ENCODE measurements at places on chromosomes 2 and 18.

DNA sequence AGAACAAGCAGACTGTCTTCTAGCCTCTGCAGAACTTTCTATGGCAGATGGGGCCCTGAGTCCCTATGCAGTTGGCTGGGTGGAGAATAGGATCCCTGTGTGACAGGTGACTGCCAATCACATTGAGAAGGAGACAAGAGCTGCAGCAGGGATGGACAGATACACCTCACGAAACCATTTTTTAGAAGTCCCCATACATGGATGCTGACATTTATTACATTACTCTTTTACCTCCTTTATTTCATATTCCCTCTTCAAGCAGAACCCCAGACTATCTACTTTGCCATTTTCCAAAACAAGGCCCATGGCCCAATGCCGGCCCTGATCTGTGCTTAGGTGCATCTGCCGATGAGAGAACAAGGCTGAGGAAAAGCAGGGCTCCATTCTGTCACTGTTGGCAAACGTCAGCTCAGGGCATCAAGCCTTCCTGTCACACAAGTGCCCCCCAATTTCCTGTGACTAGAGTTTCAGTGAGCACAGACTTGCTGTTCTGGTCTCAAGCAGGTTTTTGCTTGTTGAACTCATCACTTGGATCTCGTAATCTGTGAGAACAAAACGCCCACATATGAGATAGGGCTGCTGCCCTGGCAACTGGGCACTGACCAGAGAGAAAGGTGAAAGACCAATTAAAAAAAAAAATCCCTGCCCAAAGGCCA lies 35.8 kb downstream of the LOXHD1 start:
- no peak for DNase-seq
- no peak overlapping the region for H3K4me3 ChIP-seq
- no peaks in the 10 kb centered on the region for H3K36me3 ChIP-seq

GRCh38 chr2:58336416-58336815 lies 95.3 kb upstream of the FANCL start:
- H3K27me3 ChIP-seq: no peaks in the 10 kb centered on the region
- H3K36me3 ChIP-seq: no peaks in the 10 kb centered on the region
- no peaks in the 10 kb centered on the region for H3K4me1 ChIP-seq
- no peak for DNase-seq
- no peak overlapping the region for H3K27ac ChIP-seq
- no peak overlapping the region for H3K4me3 ChIP-seq

GRCh38 chr18:4831127-4831526 lies 365.9 kb downstream of the AKAIN1 start:
- no peaks in the 10 kb centered on the region for H3K4me1 ChIP-seq
- H3K36me3 ChIP-seq: no peaks in the 10 kb centered on the region
- no peak overlapping the region for H3K27ac ChIP-seq
- H3K27me3 ChIP-seq: no peaks in the 10 kb centered on the region
- H3K4me3 ChIP-seq: no peak overlapping the region
- DNase-seq: no peak

- H3K27me3 ChIP-seq: no peaks in the 10 kb centered on the region
- H3K27ac ChIP-seq: no peak overlapping the region
- no peaks in the 10 kb centered on the region for H3K36me3 ChIP-seq
- no peak overlapping the region for H3K4me3 ChIP-seq
These were observed 12.8 kb upstream of the CCDC85A start for GRCh38 chr2:56170988-56171387.

DNA sequence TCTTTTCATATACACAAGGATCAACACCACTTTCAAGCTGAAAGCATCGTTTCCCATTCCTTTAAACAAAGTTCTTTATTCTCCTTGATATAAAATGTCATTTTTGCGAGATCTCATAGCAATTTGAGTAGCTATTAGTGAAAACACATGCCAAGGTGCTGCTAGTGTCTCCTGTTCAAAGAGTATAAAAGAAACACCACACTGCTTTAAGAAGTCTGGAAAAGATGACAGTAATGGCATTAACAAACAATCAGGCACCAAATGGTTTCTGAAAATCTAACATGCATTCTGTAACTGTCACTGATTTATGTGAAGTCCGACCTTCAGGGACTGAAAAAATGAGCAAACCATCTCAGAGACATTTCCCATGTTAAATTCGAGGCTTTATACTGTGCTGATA lies 2.4 kb downstream of the CCBE1 start:
- DNase-seq: no peak
- no peak overlapping the region for H3K27ac ChIP-seq
- H3K27me3 ChIP-seq: peaks cover 64% of the 10 kb centered on the region
- H3K4me1 ChIP-seq: peaks cover 27% of the 10 kb centered on the region
- no peaks in the 10 kb centered on the region for H3K36me3 ChIP-seq

GRCh38 chr2:4618141-4618540 lies 914.8 kb downstream of the DCDC2C start:
- no peak overlapping the region for H3K4me3 ChIP-seq
- no peaks in the 10 kb centered on the region for H3K36me3 ChIP-seq
- H3K27me3 ChIP-seq: no peaks in the 10 kb centered on the region
- DNase-seq: no peak

GRCh38 chr2:53510401-53510800 lies 257.2 kb upstream of the CHAC2 start:
- DNase-seq: no peak
- no peaks in the 10 kb centered on the region for H3K36me3 ChIP-seq
- H3K27me3 ChIP-seq: no peaks in the 10 kb centered on the region
- H3K4me3 ChIP-seq: no peak overlapping the region
- H3K27ac ChIP-seq: no peak overlapping the region
- no peaks in the 10 kb centered on the region for H3K4me1 ChIP-seq

DNA sequence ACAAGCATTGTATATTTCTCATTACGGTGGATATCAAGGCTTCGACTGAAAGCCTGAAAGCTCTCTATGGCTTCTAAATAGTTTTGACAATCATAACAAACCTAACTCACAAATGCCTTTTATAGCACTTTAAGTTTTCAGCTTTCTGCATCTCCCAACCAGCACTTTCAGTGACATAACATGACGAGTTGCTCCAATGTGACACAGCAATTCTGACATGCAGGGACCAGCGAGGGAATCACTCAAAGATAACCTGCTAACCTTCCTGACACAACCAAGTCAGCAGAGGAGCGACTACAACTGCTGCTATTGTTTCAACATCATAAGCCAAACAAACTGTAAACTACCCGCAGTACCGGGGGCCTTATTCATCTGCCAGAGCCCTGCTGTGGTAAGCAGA lies 95.7 kb upstream of the CDH20 start:
- no peaks in the 10 kb centered on the region for H3K4me1 ChIP-seq
- H3K27me3 ChIP-seq: no peaks in the 10 kb centered on the region
- no peak for DNase-seq
- H3K4me3 ChIP-seq: no peak overlapping the region
- H3K27ac ChIP-seq: no peak overlapping the region

All from thymus (tissue), 14 donors.